ENCODE measurements at places on chromosomes 7 and 10.

GRCh38 chr7:27842094-27842692 lies 102.2 kb downstream of the TAX1BP1 start:
- no peak for DNase-seq

- no peak for DNase-seq
Measured at GRCh38 chr10:131323880-131324279, 12.4 kb upstream of the TCERG1L start.

DNA sequence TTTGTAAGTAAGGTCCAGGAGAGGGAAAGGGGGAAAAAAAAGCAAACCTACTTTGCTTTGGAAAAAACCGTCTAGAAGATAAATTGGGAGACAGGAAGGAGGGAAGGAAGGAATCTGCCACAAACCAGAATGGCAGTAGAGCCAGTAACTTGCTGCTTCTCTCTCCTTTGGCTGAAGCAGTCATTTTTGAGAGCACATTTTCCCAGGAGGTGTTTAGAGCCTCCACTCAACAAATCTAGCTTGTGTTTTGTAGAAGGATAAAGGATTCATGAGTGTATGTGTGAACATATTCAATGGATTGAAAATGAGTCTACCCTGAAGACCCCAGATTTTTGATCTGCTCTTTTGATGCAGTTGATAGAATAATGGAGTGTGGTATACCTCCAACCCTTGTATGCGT lies 2.6 kb downstream of the NRG3 start:
- DNase-seq: no peak

DNA sequence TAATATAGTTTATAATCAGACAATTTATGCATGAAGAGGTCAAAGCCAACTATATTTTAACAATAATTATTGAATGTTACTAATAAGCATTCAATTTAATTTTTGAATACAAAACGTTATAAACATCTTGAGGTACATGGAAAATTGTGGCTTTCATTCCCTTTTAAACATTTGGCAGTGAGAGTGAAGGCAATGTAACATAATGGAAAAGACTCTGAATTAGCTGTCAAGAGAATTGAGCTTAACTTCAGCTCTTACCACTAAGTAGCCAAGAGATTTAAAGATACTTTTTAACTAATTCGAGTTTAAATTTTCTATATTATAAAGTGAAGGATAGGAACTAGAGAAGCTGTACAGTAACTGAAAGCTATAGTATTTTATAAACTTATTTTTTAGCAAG lies 98.6 kb downstream of the SEMA3A start:
- DNase-seq: no peak

DNA sequence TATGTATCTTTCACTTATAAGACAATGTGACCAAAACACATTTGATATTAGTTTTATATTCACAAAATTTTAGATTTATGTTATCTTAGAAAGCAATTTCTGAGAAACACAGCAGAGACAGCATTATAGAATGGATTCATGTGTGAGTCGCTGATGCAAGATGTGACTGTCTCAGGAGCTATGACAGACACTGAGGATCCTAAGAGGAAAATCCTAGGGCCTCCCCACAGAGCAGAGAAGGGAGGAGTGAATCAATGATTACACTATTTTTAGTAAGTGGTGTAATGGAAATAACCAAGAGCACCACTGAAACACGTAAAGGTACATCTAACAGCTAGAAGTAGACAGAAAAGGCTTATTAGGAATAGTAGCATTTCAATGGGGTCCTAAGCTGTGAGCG lies 204.0 kb upstream of the PTN start:
- DNase-seq: no peak

GRCh38 chr7:19567011-19567410 lies 141.8 kb downstream of the POLR1F start:
- no peak for DNase-seq

DNA sequence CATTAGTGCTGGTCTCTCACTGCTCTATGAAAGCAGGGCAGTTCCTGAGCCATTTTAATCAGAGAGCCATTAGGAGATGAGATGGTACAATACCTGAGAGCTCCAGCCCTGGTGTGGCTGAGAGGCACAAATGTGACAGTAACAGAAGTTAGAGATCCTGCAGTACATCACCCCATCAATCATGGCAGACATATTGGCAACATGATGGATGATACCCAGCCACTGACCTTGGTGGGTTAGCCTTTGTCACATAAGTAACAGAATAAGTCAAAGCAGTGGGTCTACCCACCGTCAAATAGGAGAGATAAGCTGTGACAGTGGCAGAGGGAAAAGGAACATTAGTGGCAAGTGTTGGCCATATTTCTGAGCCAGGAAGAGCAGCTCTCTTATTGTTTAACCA lies 53.3 kb upstream of the NXPH1 start:
- DNase-seq: no peak

- DNase-seq: no peak
Measured at GRCh38 chr7:24701261-24702235, 55.7 kb downstream of the GSDME start.

DNA sequence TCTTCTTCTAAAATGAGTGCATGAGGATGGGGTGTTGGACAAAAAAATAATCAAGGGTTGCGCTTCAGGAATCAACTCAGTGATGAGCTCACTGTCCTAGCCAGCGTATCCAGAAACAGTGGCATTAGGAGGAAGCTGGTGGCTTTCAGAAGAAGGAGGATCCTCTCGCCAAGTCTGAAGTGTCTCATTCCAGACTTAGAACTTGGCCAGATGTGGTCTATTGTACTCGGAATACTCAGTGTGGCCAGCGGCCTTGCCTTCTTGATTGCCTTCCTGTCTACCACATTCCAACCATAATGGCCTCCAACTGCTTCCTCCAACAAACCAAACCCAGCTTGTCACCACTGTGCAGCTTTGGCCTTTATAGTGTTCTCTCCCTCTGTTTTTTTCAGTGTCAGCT lies 732.4 kb downstream of the KCNMA1 start:
- no peak for DNase-seq

- no peak for DNase-seq
Measured at GRCh38 chr10:117980216-117980615, 66.5 kb downstream of the RAB11FIP2 start.

DNA sequence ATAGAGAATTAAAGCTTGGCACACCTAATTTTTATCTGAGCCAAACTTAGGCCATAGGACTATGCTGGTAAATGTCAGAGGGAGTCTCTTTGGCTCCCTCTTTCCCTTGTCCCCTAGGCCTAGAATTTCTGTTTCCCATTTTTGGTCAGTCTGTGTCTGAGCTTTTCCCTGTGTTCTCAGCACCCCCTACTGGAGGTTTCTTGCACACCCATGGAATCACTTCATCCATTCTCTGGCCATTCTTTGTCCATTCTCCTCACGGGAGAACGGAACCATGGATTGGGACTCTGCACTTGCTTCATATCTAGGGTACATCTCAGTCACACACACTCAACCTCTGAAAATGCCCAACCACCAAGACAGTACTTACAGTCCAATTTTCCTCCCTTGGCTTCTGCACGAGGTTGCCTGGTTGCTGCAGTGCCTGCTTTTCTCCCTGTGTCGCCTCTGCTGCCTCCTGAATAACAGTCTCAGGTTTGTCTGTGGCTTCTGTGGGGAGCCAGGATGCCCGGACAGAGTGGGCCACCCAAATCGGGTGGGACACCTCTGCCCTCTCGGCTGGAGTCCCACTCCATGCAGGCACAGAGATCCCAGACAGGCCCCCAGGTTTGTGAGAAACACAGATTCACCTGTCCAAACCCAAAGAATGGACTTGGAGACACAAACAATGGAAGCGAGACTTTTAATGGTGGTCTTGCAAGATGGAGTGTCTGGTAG lies 35.1 kb upstream of the DNAH11 start:
- DNase-seq: no peak

DNA sequence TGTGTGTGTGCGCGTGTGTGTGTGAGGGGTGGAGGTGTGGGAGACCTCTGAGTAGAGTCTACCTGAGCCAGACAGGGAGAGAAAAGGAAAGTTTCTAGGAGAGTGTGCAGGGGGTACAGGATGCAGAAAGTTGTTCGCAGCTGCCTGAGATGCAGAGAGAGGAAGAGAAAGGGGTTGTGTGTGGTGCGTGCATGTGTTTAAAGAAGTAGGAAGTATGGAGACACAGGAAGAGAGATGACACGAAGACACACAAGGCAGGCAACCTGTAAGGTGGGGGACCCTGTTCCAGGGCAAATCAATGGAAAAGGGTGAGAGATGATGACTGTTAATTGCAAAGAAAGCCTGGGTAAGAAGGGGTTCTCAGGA lies 52.2 kb downstream of the C10orf105 start:
- DNase-seq: no peak

- no peak for DNase-seq
Measured at GRCh38 chr10:15175587-15175986, 7.1 kb upstream of the NMT2 start.

DNA sequence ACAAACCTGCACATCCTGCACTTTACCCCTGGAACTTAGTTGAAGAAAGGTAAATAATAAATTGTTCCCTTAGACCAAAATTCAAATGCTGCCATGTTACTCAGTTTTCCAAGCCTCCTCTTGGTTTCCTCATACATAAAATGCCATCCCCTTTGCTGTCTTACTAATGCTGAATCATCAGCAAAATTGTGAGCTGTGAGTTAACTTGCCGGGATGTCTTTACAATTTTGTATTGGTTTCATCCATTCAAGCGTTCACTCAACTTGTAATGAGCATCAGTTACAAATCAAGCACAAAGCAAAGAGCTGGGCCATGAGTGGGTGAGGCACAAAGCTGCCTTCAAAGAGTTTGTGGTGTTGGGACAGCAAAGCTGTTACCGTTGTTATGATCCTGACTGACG lies 395.8 kb upstream of the ZMIZ1 start:
- DNase-seq: no peak

GRCh38 chr10:110379831-110380230 lies 75.1 kb upstream of the SMNDC1 start:
- DNase-seq: no peak

DNA sequence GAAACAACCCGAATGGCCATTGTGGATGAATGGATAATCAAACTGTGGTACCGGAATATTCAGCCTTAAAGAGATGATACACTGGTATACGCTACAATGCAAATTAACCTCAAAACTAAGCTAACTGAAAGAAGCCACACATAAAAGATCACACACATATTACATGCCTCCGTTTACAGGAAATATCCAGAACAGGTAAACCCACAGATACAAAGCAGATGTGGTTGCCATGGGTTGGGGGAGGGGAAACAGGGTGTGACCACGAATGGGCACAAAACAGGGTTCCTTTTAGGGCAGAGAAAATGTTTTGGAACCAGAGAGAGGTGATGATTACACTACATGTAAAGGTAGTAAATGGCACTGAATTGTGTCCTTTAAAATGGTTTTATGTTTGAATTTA lies 16.6 kb downstream of the ESYT2 start:
- DNase-seq: peak; percentile 50

- no peak for DNase-seq
Measured at GRCh38 chr7:111708072-111708471, 145.8 kb upstream of the IMMP2L start.

DNA sequence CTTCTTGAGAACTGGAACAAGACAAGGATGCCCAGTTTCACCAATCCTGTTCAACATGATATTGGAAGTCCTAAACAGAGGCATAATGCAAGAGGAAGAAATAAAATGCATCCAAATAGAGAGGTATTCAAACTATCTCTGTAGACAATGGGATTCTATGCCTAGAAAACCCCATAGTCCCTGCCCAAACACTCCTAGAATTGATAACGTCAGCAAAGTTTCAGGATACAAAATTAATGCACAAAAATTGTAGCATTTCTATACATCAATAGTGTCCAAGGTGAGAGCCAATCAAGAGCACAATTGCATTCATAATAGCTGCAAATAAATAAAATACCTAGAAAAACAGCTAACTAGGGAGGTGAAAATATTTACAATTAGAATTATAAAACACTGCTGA lies 72.5 kb downstream of the PCDH15 start:
- DNase-seq: no peak

DNA sequence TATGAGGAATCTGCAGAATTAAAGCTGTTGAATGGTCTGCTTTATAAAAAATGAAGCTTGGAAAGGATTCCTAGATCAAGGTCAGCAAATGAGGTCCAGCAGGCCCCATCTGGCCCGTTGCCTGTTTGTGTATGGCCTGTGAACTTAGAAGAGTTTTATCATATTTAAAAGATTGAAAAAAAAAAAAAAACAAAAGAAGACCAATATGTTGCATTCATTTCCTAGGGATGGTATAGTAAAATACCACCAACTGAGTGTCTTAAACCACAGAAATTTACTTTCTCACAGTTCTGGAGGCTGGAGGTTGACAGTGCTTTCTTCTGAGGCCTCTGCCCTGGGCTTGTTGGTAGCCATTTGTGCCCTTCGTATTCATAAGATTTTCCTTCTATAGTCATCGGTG lies 109.2 kb downstream of the PPP1R3A start:
- DNase-seq: no peak

DNA sequence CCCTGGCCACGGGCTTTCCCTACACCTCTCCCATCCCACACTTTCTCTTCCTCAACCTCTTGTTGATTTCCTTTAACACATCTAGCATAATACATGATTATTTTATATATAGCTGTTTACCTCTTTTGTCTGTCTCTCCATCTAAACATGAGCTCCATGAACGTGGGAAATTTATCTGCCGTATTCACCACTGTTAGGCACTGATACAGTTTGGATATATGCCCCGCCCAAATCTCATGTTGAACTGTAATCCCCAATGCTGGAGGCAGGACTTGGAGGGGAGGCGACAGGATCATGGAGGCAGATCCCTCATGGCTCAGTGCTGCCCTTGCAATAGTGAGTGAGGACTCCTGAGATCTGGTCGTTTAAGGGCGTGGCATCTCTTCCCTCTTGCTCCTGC lies 5.7 kb downstream of the CYTH3 start:
- no peak for DNase-seq

DNA sequence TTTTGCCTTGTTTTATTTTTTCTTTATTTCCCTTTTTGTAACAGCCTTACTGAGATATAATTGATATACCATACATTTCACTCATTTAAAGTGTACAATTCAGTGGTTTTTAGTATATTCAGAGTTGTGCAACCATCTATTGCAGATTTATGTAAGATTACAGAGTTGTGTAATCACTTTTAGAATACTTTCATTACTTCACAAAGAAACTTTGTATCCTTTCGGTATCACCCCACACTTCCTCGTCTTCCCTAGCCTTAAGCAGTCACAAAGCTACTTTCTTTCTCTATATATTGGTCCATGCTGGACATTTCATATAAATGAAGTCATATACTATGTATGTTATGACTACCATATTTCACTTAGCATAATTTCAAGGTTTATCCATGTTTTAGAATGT lies 74.6 kb downstream of the ATRNL1 start:
- no peak for DNase-seq

- no peak for DNase-seq
Measured at GRCh38 chr7:135933509-135934188, 43.5 kb downstream of the MTPN start.

Data from activated naive CD4-positive, alpha-beta T cell (primary cell).